ENCODE measurements at places on chromosomes 5 and 9.

DNA sequence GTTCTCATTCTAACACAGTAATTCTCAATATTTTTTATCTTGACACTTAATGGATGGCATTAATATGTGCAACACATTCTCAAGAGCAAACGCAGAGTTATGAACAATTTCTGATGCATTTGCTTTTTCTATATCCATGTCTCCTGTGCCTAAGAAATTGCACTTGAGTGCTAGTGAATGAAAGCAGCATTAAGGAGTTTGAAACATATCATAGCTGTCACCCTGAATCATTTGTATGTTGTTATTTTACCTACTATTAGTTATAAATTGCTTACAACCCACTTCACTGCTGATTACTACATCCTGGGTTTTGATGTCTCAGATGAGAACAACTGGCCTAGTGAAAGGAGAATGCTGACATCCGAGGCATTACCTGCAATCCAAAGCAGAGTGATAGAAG is 387.3 kb downstream of the RASEF start:
- no peak for DNase-seq

DNA sequence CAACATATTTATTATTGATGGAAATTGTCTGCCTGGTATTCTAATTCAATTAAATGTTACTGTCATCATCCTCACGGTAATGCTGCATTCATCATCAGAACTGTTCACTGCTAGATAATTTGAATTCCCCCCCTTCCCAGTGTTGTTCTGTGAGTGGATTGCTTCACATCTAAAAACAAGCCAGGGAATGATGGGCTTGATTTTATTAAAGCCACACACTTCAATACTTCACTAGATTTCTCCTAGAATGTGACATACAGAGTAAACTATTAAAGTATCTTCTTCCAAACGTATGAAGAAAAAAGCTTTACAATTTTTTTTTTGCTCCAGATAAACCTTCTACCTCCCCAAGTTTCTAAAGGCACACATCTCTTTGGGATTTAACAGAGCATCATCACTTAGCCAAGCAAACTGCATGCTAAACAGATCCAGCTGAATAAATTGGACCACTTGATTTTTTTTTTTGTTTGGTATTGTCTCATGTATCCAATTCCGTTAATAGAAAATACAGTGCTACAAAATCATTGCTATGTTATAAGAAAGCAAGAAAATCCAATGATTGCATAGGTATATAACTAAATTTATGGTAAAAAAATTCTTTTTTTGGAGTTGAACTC is 692.4 kb downstream of the MTRR start:
- no peak for DNase-seq

DNA sequence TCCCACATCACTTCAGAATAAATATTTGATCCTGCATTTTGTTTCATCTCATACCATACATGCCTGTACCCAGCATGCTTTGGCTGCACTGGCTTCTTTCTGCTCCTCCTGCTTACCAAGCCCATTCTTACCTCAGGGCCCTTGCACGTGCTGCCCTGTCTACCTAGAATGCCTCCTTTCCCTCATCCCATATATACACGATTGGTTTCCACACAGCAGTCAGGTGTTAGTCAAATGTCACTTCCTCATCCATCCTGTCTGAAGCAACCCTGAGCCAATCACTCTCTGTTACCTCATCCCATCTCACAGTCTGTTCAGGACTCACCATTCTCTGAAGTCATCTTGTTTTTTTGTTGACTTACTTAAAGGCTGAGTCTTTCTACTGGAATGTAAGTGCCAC is 30.3 kb downstream of the CAST start:
- DNase-seq: peak; percentile 28

DNA sequence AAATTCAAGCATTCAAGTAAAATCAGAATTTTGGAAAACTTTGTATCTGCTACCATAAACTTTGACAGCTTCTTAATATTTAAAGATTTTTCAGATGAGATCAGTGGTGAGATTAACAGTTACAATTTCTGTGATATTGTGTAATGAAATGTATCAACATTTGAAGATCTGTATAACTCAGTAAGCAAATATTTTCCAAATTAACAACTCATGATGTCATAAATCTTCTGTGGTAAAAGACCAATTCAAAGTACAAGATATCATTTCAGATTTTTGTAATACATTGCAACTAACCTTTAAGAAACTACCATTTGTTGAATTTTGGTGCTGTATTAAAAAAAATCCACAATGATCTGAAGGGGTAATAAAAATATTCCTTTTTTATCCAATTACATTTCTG is 352.2 kb downstream of the KIAA0825 start:
- DNase-seq: peak; percentile 17
